ENCODE measurements at places on chromosomes 1 and 21.

DNA sequence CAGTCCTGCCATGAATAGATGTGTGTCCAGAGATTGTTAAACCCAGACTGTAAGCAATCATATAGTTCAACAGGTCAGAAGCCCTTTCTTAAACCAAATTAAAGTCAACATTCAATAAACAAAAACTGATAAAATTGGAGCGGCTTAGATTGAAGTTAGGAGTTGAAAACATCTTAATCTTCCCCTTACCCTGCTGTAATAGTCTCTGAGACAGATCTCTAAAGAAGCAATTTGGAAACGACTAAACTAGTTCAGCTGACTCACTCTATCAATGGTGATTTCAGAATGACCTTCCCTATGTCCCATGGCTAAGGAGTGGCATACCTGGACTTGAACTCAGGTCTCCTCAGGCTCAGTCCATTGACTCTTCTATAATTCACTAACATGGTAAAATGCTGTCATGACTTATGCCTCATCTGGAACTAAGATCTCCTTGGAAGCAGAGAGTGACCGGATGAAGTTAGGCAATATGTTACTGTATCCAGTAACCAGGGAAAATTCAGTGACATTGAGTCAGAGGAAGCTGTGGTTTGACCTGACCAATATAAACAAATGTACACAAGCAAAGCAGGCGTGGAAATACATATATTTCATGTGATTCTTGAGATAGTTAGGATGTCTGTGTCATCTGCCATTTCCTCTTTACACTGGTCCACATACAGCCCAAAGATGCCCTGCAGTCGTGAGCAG is 30.1 kb downstream of the SGIP1 start:
- no peak for DNase-seq

DNA sequence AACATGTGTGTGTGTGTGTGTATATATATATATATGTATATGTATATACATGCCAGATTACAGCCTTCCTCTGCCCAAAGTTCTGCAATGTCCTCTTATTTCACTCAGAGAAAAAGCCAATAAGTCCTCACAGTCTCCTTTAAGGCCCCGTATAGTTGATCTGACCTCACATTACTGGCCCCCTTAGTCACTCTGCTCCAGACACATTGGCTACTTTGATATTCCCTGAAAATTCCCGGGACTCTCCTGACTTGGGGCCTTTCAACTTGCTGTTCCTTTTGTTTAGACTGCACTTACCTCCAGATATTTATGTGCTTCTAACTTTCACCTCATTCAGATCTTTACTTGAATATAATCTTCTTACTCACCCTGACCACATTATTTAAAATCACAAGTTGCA is 4.2 kb upstream of the BSDC1 start:
- DNase-seq, result no peak

DNA sequence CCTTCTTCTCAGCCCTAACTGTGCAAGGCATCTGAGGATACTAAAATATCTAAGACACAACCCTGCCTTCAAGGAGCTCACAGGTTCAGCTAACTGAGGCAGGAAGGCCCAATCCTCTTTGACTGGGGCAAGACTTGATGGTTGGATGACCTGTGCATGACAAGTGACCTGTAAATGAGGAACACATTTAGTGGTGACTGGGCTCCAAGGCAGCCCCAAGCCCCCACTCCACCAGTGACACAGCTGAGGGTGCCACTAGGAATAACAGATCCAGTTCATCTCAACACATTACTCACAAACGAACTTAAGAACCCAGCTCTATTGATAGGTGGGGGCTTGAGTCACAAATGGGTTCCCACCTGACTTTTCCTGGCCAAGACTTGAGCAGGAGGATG is 244.7 kb upstream of the IRF2BP2 start:
- no peak for DNase-seq

GRCh38 chr1:22018583-22019559 is 17.4 kb downstream of the CELA3A start:
- DNase-seq, result peak; percentile 68

DNA sequence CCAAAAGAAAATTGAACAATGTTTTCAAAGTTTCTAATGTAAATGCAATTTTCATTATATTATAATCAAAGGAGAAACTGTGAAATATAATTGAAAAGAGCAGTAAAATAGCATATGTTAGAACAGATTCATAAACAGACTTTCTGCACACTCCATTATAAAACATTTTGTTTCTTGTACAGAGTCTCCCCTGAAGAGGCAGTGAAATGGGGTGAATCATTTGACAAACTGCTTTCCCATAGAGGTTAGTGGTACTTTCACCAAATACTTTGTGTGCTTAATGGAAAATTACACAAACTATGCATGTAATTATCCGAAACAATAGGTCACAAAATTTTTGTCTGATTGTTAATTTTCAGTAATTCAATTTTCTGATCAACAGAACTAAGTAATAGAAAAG is 1.9 kb downstream of the RGS18 start:
- DNase-seq, result no peak

DNA sequence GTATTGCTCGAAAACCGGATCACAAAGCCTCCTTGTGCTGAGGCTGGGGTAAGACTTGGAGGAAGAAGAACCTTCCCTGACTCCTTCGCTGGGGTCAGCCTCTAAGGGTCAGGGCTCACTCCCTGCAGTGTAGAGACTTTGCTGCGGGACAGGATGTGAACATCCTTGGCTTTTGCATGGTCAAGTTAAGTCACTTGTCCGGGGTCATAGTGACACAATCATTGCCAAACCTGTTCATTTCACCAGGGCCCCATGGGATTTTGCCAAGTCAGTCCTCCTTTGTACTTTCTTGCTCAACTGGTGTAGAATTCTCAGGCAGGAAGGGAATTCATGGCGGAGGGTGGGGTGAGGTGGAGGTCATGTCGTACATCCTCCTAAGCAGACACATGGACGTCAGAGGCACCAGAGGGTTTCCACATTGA is 24.7 kb upstream of the IL10 start:
- DNase-seq, result no peak

GRCh38 chr1:39132505-39133339 is 71.8 kb upstream of the MACF1 start:
- DNase-seq, result no peak

DNA sequence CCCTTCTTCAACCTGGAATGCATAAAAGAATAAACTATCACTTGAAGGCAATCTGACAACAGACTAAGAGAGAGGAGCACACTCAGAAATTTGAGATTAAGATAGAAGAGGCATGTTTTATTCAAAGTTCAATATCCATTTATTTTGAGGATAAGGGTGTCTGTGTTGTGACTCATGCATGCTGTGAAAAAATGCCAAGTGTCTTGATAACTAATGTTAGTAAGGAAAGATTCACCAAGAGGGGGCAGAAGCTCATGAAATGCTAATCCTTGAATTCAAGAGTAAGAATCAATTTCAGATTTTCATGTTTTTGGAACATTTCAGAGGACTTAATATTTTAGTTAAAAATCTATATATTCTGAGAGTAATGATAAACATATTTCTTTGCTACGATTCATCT is 94.0 kb downstream of the IFI44 start:
- no peak for DNase-seq

GRCh38 chr1:72281637-72282270 is 585 bp downstream of the NEGR1 start:
- DNase-seq, result no peak

DNA sequence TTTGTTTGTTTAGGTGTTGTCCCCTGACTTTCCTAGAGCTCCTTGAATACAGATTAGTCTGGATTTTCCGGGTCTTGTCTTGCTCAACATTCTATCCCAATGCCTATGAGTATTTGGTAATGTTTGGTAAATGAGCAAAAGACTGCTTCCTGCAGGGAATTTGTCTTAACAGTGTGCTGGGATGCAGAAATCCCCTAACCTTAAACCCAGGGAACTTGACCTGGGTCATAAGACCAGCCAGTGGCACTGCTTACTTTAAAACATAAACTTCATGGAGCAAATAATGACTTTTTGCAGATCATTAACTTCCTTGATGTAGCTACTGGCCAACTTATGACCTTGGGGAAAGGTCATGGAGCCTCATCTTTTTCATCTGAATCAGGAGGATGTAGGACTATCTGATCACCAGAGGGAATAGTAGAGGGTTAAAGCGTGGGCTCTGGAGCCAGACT is 27.2 kb downstream of the TCEANC2 start:
- no peak for DNase-seq

DNA sequence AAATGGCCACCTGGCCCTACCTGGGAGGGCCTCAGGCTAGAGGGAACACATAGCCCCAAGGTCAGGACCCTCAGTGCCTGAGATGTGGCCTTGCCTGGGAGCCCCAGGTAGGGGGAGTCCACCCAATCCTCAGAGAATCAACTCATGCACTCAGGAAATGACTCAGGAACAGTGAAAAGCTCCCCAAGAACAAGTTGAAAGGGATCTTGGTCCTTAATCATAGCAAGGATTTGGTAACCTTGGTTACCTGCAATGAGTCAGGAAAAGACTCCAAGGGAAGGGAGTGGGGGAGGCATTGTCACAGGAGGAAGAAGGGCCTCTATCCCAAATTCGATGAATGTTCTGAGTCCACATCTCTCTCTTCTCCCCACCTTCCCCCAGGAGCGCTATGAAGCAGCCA is 17.0 kb downstream of the MAP7D1 start:
- DNase-seq, result no peak

All from activated T-cell treated with anti-CD3 and anti-CD28 coated beads, Interleukin-2, amount 50 U/mL, for 24 hours (primary cell).